ENCODE measurements at places on chromosomes 2 and 18. TPM values are rescaled to one million over a fixed set of nuclear protein-coding genes. Genes with fewer than 3 reads are reported as not detected.

C2orf72 gene
- total RNA-seq, result 0.33 TPM

RAB6C gene
- not detected for total RNA-seq

AQP12B gene
- not detected for total RNA-seq

RASGRP3 gene
- 0.50 TPM for total RNA-seq

CMPK2 gene
- 0.26 TPM for total RNA-seq

SPDYA gene
- 0.77 TPM for total RNA-seq

PSMA8 gene
- total RNA-seq, result not detected
